ENCODE measurements at places on chromosomes 1 and 21.

GRCh38 chr1:93384656-93385055 is 38.9 kb downstream of the DR1 start:
- no peak for DNase-seq

DNA sequence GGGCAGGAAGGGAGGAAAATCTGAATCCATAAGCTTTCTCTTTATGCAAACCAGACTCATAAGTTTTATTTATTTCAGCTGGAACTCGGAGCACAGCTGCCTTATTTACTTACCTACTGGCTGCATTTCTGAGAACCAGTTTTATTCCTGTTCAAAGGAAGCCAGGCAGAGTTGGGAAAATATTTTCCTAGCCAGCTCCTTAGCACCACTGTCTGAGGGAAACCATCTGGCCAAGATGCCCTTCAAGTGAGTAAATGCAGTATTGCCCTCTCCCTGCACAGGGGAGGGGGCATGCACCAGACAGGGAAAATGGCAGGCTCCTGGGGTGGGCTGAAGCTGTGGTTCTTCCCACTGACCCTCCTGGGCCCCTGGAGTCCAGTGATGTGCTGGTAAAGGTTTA is 28.9 kb upstream of the FMOD start:
- no peak for DNase-seq

- DNase-seq = no peak
These were observed 29.1 kb downstream of the CACHD1 start for GRCh38 chr1:64499011-64499410.

GRCh38 chr1:153577138-153577537 is 11.5 kb upstream of the S100A2 start:
- DNase-seq = no peak

GRCh38 chr1:162930976-162931560 is 70.1 kb upstream of the CCDC190 start:
- DNase-seq = no peak

GRCh38 chr1:25996966-25997827 is 666 bp downstream of the PAFAH2 start:
- DNase-seq = peak; percentile 42
